Stimulated activated CD8-positive, alpha-beta memory T cell treated with anti-CD3 and anti-CD28 coated beads, Interleukin-7, amount 100 ng/mL, for 24 hours (primary cell): ENCODE measurements at places on chromosomes 2 and 18.
A peak's percentile ranks its signal among the peaks of the same experiment; 100 is the strongest.

DNA sequence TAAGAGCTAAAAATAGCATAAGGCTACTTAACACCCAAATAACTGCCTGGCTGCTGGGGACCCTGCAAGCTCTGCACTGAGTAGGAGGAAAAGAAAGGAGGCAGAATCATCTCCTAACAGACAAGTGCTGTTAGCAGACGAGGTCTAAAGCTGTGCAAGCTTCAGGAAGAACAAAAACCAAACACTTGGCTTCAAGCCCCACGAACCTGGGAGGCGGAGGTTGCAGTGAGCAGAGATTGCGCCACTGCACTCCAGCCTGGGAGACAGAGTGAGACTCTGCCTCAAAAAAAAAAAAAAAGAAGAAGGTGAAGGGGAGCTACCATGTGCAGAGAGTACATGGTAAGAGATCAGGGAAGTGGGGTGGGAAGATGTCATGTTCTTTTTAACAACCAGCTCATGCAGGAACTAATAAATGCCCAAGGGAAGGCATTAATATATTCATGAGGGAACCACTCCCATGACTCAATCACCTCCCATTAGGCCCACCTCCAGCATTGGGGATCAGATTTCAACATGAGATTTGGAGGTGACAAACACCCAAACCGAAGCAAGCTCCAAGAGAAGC, 28.8 kb upstream of the INO80C start:
- DNase-seq, result no peak

GRCh38 chr2:133158442-133158841, 409.8 kb downstream of the NCKAP5 start:
- no peak for DNase-seq

- no peak for DNase-seq
These were observed 69.6 kb downstream of the SNTG2 start for GRCh38 chr2:1020206-1020605.

DNA sequence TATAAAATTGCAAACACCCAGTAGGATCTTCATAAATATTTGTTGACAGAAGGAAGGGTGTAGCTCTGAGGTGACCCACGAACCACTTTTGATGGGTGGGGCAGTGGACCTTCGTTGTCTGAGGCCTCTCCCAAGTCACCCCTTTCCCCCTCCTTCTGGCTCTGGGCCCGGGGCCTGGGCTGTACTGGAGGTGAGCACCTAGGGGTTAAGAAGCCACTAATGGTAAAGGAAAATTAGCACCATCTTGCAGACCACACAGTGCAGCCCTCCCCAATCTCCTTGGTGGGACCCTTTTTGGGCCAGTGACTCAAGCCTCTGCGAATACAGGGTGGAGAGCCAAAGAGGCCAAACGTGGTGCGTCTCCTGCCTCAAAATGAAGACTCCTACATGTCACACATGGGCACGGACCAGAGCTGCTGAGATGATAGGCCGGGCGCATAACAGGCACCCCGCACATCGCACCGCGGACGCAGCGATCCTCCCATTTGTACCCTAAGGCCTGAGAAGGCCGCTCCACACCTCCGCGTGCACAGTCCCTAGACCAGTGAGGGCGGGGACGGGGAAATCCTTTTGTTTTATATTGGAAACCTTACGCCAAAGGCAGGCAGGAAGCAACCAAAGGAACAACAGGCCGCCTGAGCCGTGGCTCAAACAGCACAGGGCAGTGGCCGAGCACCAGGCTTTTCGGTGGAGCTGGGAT, 31.9 kb upstream of the ATP6V1B1 start:
- no peak for DNase-seq

DNA sequence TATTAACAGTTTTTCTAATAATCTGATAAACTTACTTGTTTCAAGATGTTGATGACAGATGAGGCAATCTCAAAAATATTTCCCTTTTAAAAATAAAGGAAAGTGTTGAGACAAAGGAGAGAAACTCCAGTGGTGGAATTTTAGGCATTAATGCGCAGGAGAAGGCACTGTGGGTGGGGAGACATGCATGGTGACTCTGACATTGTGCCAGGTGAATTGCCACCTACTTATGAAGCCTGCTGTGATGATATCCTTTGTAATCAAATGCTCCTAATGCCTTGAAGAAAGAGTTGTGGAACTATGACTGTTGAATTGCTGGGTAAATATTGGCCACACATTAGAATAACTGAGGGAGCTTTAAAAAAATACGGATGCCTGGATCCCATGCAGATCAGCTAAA, 101.4 kb downstream of the PLA2R1 start:
- DNase-seq, result no peak

DNA sequence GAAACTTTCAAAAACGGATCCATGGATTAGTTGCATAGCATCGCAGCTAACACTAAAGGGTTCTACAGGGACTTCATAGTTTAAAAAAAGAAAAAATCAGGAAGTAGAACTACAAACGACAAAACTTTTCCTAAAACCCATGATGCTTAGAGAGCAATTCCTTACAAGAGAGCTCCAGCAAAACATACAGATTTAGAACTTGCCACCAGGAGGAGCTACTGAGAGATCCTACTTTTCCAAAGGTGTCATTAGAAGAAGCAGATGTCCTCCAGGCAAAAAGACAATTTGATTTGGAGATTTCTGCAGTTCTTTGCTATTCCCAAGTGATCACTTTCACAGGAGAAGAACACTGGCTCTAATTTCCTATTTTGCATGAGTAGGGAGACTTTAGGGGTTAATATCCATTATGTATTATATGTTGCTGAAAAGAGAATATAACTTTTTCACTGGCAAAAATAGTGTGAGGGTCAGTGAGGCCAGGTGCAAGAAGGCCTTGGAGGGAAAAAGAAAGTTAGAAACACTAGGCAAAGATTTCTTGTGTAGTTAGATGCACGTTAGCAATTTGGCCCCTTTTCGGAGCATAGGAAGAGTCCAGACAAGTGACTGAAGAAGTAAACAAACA, 436.2 kb downstream of the SUCLG1 start:
- no peak for DNase-seq

DNA sequence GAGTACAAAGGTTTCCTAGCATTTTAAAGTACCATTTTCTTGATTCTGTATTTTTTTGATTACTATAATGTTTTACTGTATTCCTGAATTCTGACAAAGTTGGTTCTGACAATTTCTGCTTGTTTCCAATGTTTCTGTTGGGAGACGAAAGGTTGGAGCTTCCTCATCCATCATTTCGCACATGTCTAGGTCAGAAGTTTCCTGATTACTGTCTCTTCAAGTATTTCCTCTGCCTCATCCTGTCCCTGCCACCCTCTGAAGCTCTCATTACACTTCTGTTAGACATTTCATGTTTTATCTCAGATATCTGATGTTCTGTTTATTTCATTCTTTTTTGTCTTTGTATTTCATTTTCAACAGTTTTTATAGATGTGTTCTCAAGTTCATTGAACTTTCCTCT, 895.8 kb downstream of the TSN start:
- DNase-seq, result no peak

- DNase-seq, result no peak
These were observed 31.7 kb downstream of the UBE2F start for GRCh38 chr2:237998530-237998929.

DNA sequence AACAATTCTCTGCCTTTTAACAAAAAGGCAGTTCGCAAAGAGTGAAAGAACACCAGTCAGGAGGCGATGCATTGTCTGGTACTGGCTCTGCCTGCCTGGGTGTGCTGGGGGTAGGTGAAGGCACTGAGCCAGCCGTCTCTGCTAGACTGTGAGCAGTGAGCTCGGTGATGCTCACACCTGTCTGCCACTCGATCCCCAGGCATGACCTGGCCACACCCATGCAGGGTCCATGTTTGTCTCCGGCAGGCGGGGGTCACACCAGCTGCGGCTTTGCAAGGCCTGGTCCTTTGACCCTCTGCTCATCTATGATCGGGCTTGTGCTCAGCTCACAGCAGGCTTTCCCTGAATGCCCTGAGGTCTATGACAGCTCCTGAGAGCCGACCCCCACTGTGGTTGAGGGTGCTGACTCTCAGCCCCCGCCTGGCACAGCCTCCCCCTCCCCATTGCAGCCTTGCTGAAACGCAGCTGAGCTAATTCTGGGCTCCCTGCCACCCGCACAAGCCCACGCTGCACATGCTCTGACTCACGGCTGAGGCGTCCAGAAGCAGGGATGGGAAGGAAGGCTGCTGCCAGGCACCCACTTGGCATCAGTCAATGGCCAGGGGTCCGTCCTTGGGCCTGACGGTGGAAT, 23.7 kb downstream of the CRACDL start:
- DNase-seq, result no peak

GRCh38 chr2:36238106-36238505, 117.5 kb upstream of the CRIM1 start:
- DNase-seq, result no peak

- no peak for DNase-seq
These were observed 45.4 kb upstream of the DLX2 start for GRCh38 chr2:172147944-172148650.

DNA sequence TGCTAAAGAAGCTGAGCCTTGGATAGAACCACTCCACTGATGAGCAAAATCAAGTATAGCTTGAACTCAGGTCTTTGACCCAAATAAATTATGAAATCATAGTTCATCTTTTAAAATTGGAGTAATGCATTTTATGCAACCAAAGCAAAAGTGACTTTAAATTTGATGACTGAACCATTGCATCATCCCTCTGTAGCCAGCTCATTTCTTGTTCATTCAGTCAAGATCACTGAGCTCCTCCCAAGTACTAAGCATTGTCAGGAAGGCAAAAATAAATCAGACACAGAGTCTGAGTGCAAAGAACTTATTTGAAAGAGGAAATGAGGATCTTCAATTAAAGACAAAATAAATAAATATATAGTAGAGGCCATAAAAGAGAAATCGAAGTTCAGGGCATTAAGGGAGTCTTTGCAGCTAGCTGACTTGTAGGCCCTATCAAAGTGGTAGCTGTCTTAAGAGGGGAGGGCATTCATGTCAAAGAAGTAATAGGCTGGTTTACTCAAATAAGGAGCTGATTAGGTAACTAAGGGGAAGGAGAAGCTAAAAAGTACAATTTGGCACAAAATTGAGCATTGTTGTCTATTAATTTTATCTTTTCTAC, 411.8 kb downstream of the MTX2 start:
- no peak for DNase-seq

GRCh38 chr2:235518322-235519090, 24.7 kb downstream of the AGAP1 start:
- DNase-seq, result no peak

GRCh38 chr2:105142239-105142638, 99.3 kb upstream of the GPR45 start:
- DNase-seq, result no peak

GRCh38 chr18:23580677-23581367, 5.5 kb downstream of the NPC1 start:
- DNase-seq, result no peak

GRCh38 chr18:44130376-44130942, 550.2 kb upstream of the SETBP1 start:
- no peak for DNase-seq

DNA sequence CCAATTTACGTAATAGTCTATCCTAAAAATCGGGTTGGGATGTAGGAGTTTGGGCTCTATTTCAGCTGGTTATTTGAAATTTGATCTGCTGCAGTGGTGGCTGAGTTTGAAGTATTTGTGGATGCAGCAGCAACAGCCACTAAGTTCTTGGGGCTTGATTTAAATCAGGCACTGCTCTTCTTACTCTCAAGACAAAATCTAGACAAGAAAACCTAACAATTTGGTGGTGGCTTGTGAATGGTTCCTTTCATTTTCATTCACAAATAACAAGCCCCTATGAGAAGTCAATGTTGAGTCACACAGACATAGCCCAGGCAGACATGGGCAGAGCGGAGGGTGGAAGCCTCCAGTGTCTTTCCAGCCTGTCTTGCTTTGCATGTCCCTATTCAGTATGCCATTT, 199.3 kb downstream of the LTBP1 start:
- DNase-seq, result no peak

DNA sequence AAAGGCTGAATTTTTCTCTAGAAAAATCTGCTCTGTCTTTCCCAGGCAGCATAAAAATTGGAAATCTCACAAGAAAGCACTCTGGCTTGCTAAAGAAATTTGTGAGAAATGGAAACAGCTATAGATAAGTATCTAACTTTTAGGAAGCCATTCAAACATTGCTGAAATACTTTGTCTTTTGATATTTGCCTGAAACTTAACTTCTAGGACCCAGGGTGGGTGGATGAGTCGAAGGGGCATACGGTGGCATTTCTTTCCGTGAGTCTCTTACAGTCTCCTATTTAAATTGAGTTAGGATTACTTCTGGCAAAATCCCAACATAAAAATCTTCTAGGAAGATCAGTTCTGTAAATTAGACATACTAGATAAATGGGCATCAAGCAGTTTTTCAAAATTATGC, 532 bp upstream of the COL3A1 start:
- no peak for DNase-seq

- DNase-seq, result no peak
These were observed 4.1 kb downstream of the RAB31 start for GRCh38 chr18:9712130-9712577.

GRCh38 chr2:26000561-26001082, 18.3 kb upstream of the KIF3C start:
- no peak for DNase-seq

GRCh38 chr18:68893354-68893753, 95.5 kb downstream of the CCDC102B start:
- DNase-seq, result no peak

- peak; percentile 47 for DNase-seq
These were observed 40.8 kb upstream of the RPRM start for GRCh38 chr2:153519257-153519875.

- no peak for DNase-seq
These were observed 610.0 kb downstream of the GALR1 start for GRCh38 chr18:77859634-77860033.

DNA sequence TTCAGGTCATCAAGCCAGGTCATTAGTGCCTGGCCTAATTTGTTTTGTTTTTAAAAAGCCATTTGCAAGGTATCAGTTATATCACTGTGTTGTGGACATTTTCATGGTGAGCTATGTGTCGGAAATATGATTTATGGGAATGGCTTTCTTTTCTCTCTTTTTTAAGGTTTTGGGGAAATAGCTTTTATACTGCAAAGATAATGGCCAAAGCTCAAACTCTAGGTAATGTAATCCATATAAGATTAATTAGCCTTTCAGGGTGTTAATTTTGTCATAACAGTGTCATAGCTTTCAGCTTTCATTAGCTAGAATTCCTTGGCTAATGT, 45.8 kb downstream of the PCBP1 start:
- DNase-seq, result no peak

GRCh38 chr2:158478237-158478636, 21.5 kb downstream of the PKP4 start:
- DNase-seq, result no peak

DNA sequence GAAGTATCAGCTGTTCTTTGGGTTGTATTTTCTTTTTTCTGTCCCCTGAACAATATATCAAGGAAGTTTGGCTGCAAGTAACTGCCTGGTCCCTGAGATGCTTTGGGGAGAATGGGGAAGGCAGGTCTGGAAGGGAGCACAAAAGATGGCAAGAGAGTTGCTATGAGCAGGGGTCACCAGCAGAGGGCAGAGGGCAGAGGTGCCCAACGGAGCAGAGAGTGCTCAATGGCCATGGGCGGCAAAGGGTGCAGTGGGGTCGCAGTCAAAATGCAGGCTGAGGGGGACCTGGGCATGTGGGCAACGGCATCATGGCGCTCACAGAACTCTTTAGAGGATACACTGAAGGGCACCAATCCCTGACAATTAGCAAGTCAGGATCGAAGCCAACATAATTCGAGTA, 107.7 kb upstream of the ATP8B1 start:
- no peak for DNase-seq
